Muscle of back (tissue), 13 donors: ENCODE measurements at places on chromosomes 13 and 19. TPM values are rescaled to one million over a fixed set of nuclear protein-coding genes. Genes with fewer than 3 reads are reported as not detected.

ZNF625 gene
- polyA plus RNA-seq: 4.7 TPM

DNA sequence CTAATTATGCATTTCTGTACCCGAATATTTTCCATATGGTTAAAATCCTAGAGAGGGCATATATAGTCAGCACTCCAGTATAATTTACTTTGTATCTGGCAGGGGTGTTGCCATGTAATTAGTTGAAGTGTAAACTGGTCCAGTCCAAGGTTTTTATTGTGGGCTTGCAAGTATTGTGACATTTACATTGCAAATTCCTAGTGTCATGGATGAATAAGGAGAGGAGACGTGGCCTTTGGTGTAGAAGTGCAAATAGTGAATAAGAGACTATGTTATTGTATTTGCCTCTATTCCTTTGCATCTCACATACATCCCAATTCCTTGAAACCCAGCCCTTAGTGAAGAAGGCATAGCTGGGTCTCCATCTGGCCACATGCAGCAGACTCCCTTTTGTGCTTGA lies 330.6 kb downstream of the ATP8A2 start:
- DNase-seq: no peak

CXCL17 gene
- not detected for polyA plus RNA-seq

- DNase-seq: no peak
Measured at GRCh38 chr19:41261474-41262190, 2.5 kb upstream of the HNRNPUL1 start.

ZNF829 gene
- 3.8 TPM for polyA plus RNA-seq
